ENCODE measurements at places on chromosomes 2 and 18.

DNA sequence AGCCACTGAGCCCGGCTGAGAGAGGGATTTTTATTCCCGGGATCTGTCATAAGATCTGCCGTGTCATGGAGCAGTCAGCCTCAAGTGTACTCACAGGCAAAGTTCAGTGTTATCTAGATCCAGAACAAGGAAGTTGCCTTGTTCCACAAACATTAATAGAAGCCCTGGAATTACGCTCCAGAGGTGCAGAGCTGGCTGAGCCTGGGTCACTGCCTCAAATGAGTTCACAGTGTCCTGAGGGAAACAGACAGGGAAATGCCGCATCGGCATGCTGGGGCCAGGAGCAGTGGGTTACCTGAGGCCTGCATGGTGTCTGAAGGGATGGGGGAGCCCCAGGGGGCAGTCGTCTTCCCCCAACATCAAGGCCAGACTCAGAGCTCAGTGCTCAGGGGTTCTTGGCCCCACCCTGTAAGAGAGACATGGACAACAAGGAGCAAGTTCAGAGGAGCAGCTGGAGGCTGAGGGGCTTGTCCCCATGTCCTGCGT is 42.7 kb upstream of the ODC1 start:
- DNase-seq: no peak

GRCh38 chr18:58637946-58638345 is 9.1 kb upstream of the ALPK2 start:
- no peak for DNase-seq

- DNase-seq: no peak
These were observed 315.6 kb downstream of the HRH4 start for GRCh38 chr18:24776019-24776418.

DNA sequence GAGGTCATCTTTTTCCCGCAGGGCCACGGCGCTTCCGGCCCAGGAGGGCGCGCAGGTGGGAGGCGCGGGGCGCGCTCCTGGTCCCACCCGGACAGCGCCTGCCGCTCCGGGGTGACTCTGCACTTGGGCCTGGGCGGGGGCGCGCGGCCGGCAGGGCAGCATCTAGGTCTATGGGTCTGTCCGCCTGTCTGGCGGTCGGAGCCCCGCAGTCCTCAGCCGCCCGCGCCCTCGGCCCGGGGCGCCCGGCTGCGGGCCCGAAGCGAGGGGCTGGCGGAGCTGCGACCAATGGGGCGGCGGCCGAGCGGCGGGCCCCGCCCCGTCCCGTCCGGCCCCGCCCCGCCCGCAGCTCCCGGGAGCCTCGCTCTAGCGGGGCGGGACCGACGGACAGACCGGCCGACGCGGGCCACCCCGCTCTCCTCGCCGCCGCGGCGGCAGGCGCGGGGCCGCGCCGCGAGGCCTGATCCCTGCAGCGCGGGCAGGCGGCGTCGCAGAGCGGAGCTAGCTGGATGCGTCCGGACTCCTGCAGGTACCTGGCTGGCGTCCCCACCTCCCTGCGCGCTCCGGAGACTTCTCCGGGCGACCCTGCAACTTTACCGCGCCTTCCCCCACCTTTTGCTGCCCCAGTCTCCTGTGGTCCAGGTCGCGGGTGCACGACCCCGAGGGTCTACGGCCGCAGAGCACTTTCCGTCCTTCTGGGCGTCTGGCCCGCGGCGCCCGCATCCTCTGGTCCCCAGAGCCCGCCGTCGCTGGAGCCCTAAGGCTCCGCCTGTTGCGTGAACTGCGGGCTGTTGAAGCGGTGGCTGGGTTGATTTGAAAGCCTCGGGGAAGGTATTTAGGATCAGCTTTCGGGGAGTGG is at the start of gene KCNS3:
Gene KCNS3, plus strand, starts transcription at position 387 of the 856 bp plus-strand sequence. CDS start 52,342 bp downstream, outside the sequence.
- peak; percentile 75 for DNase-seq

DNA sequence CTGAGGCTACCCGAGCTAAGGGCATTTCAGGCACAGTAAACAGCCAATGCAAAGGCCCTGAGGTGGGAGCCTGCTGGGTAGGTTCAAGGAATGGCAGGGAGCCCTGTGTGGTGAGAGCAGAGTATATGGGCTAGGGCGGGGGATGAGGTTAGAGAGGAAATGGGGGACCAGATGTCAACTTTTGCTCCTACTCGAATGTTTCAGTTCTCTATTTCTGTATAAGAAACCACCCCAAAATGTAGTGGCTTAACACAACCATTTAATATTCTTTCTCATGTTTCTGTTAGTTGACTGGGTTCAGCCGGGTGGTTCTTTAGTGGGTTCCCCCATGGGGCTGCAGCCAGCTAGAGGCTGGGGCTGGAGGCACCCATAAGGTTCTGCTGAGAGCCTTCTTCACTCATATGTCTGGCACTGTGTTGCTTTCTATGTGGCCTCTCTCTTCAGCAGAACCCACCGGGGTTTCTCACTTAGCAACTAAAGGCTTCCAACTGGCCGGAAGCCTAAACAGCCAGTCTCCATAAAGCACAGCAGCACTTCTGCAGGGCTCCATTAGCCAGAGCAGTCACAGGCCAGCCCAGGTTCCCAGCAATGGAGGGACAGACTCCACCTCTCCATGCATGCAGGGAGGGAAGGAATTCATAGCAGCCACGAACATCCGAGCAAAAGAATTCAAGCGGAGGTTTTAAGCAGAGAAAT is 5.6 kb upstream of the ATOH8 start:
- DNase-seq: no peak

- DNase-seq: no peak
These were observed 222.1 kb upstream of the SPRED2 start for GRCh38 chr2:65654496-65654895.

- no peak for DNase-seq
These were observed 109.9 kb upstream of the PTPRM start for GRCh38 chr18:7457262-7457661.

GRCh38 chr2:217996361-217996760 is 6.4 kb downstream of the TNS1 start:
- no peak for DNase-seq

GRCh38 chr2:129400826-129401225 is 578.6 kb upstream of the RAB6C start:
- DNase-seq: no peak

DNA sequence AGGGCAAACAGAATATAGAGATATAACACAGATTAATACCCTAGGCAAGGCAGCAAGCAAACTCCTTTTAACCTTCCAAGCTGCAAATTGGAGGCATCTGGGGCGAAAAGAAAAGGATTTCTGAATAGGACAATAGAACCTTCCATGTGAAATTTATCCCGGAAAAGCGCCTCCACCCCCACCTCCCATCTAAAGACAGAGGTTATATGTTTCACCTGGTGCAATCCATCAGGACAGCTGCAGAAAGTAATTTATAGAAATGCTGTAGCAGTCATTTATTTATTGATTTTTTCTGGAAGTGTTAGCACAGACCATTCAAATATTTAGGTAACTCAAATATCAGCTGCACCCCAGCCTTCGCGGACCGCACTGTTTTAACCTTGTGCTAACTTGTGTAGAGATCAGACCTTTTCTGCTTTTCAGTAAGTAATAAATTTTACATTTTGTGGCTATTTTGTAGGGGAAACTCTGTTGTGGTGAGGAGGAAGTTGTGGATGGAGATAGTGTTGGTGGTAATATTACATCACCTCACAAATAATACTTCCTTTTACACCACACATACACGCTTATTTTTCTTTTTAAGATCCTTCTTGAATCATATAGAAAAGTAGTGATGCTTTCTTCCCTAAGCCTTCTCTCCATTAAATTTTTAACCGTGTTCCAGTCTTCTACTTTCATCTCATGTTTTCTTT is 919.3 kb upstream of the CDH2 start:
- no peak for DNase-seq

DNA sequence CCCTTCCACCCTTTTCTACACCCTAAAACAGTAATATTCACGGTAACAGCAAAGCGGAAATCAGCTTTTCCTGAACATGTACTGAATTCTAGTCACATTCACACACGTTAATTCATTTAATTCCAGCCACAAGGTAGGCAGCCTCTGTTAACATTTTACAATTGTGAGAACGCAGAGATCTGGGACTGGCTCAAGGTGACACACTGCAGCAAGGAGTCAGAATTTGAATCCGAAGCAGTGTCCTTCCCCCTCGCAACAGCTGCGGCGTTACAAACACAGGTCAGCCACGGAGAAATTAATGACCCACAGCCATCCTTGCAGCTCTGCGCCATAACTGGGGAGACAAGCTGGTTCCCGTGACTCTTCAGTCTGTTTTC is 818 bp upstream of the SLC20A1 start:
- DNase-seq: no peak

- no peak for DNase-seq
These were observed 76.3 kb downstream of the STPG4 start for GRCh38 chr2:47078541-47079482.

DNA sequence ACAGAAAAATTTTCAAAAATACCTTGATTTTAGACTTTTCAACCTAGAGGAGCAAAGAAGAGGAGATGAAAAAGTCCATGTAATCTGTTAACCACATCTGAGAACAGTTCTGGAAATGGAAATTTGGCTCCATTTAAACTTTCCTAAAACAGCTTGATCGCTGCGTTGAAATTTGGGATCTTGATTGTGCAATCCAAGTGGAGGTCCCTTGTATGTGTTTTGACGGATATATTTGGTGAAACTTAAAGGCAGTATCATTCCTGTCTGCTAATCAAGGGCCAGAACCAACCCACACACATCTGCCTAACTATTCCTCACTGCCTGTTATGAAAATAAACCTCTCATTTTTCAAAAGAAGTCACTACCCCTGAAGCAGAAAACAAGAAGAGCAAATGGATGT is 46.6 kb downstream of the SPATS2L start:
- DNase-seq: no peak

DNA sequence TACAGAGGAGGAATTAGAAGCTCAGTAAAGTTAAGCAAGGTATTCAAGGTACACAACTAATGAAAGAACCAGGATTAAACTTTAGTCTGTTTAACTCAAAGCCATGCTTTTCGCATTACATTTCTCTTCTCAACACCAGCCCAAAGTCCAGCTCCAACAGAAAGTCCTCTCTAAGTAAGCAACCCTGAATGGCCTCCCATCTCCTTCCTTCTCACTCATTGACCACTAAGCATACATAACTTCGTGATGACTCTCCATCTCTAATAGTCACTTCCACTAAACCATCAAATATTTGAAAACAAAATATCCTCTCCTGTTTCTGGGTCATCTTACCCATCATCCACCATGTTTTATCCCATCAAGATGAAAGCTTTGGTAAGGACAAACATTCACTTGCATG is 219.8 kb downstream of the RAD51AP2 start:
- no peak for DNase-seq

DNA sequence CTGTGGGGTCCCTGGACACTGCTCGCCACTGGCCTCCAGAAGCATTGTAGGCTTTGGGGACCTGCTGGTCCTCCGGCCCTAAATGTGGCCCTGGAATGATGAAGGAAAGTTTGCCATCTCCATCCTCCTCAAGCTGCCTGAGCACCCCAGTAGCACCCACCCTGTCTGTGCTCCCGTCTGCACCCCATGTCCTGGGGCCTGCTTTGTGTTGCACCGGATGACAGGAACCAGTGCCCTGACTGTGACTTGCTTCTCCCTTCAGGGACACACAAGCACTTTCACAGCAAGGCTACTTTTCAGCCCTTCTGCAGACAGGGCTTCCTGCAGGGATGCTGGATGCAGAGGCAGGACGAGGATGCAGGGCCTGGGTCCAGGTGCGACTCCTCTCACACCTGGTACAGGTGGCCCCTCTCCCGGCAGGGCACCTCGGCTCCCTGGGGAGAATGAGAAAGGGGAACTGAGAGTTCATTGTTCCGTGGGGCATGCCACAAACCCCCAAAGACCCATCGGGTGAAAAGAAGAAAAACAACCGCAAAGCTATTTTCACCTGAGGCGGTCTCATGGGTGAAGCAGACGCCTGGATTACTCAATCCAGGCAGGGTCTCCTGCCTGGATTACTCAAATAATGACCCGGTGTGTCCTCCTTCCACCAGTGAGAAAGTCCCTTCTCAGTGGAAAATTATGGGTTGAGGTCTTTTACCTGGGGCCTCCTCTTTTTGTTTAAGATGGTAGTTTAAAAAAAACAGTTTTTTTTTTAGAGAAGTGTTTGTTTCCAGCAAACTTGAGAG is 74.9 kb downstream of the LONRF2 start:
- no peak for DNase-seq

DNA sequence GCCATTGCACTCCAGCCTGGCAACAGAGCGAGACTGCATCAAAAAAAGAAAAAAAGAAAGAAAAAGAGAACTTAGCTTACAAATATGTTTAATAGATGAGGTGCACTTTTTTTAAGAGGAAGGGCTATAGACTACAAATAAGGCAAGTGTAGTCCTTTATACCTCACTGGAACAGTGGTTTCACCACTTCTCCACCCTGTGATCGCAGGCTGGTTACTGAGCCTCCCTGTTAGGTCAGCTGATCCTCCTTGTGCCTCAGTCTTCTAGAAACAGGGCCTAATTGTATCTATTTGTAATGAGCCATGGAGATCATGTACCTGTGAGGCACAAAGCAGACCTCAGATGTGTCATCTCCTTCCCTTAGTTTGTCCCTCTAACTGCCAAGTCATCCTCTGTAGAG is 4.5 kb downstream of the CXCR2 start:
- DNase-seq: no peak

GRCh38 chr2:51013079-51013932 is 18.6 kb downstream of the NRXN1 start:
- DNase-seq: no peak

- DNase-seq: no peak
These were observed 8.4 kb upstream of the POU3F3 start for GRCh38 chr2:104845552-104845931.

DNA sequence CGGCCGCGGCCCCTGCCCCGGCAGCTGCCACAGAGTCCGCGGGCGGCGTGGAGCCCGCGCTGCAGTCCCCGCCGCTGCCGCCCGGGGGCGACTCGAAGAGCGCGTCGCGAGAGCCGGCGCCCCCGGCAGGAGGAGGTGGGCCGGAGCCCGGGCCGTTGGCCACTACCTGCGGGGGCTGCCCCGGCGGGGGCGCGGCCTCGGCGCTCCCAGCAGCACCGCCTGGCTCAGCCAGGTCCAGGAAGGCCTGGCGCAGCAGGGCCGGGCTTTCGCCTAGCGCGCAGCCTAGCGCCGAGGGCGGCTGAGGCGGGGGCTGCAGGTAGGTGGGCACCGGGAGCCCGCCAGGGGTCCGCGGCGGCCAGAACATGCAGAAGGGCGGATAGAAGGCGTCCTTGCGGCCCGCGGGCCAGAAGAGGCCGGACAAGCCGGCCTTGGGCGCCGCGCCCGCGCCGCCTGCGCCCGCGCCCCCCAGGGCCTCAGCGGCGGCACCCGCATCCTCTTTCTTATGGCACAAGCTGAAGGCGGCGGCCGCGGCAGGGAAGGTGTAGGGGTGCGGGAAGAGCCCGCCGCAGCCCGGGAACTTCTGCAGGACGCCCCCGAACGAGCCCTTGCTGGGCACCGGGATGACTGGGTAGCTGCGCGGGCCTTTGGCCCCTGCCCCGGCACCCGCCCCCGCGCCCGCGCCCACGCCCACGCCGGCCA is 3.9 kb downstream of the SKOR2 start:
- no peak for DNase-seq

Data from HEK293T (cell line).